HS-5 (cell line): ENCODE measurements at places on chromosomes 11 and 22.

GRCh38 chr22:46908641-46909107 lies 146.2 kb downstream of the TBC1D22A start:
- no peak for DNase-seq

- peak; percentile 76 for DNase-seq
Observed at GRCh38 chr11:58301576-58301975, 33.5 kb upstream of the OR10W1 start.

DNA sequence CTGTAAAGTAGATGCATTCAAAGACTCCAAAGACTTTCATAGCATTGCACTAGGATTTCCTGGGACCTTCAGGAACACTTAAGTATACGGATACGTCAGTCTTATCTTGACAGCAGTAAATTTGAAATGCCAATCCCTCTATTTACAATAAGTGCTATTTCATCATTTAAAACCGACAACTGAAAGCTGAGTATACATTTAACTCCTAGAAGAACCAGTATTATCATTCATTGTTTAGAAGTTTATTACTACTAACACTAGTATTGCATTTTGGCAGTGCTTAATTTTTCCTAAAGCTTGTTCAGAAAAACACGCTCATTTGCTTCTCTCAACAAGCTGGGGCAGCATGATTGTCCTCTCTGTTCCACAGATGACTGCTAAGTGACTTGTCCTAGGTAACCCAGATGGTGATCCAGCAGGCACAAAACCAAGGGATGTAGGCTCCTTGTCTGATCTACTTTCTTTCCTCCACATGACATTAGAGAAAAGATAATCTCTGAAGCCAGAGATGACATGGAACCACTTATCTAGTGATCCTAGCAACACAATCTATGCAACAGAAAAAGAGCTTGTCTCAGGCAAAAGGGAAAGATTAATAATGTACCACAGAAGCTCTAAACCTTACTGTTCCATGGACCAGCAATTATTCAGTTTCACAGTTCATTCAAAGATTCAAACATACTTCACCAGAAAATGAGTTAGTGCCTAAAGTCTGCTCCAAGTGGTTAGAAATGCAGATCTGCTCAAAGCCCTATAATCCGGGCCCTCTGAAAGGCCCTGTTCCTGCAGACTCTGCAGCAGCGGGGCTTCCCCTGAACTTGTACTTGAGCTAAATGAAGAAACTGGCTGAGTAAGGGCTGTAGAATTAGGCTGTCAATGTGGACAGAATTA lies 5.2 kb downstream of the MAML2 start:
- DNase-seq: no peak

DNA sequence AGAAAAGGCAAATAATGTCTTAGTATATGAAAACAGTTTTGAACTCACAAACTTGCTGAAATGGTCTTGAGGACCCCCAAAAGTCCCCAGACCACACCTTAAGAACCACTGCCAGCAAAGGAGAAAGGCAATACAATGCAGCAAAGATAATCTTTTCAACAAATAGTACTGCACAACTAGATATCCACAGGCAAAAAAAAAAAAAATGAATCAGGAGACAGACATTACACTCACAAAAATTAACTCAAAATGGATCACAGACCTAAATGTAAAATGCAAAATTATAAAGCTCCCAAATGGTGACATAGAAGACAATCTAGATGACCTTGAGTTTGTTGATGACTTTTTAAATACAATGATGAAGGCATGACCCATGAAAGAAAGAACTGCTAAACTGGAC lies 8.3 kb downstream of the PICALM start:
- no peak for DNase-seq

DNA sequence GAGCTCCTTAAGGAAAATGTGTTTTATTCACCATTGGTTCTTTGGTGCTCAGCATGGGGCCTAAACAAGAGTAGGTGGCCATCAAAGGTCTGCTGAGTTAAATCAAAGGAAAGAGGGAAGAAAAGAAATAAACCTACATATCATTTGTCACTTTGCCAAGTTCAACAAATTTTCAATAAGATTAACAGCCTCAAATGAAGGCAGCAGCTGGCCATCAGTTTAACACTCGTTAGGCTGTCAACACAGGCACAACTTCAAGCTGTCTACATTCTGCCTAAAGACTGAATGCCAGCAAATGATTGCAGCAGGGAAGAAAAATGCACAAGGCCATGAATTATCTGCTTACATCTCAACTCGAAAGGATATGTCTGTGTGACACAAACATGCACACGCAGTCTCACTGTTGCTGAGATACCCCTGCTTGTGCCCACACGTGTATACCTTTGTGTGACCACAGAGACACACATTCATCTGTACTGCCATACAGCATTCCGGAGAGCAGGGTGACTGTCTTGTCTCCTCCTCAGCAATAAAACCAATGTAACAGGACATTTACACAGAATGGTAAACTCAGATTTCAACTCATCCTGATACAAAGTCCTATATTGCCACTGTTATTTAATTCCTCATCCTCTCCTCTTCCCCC lies 40.1 kb downstream of the TRIM66 start:
- DNase-seq: no peak

- no peak for DNase-seq
Observed at GRCh38 chr22:30792456-30792855, 97.8 kb downstream of the OSBP2 start.

DNA sequence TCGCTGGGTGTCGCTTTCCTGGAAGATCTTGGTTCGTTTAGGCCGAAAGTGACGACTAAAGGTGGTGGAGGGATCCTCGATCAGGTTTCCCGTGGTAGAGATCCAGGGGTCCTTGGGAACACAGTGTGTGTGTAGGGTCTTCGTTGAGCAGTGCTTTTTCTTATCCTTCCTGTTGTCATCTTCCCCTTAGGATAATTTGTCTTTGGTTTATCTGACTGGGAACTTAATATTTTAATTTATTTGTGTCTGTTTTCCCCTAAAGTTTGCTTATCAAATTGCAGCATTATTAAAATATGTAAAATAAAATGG lies 403 bp downstream of the RBM7 start:
- DNase-seq: no peak

DNA sequence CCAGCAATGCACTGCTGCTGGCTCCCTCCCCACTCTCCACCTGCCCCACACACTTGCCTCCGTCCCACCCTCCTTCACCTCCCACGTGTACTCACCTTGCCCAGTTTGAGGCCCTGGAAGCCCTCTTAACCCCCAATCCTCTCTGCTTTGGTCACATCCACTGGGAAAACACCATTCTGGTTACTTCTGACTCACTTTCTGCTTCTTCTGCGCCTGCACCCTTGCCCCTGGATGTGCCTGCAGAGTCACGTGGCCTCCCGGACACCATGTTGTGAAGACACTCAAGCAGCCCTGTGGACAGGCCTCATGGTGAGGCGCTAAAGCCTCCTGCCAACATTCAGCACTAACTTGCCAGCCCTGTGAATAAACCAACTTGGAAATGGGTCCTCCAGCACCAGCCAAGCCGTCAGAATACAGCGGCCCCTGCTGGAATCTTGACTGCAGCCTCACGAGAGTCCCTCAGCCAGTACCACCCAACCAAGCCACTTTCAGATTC lies 2.6 kb upstream of the NAALADL1 start:
- no peak for DNase-seq

GRCh38 chr11:93737904-93738612 lies 3.2 kb downstream of the TAF1D start:
- no peak for DNase-seq

DNA sequence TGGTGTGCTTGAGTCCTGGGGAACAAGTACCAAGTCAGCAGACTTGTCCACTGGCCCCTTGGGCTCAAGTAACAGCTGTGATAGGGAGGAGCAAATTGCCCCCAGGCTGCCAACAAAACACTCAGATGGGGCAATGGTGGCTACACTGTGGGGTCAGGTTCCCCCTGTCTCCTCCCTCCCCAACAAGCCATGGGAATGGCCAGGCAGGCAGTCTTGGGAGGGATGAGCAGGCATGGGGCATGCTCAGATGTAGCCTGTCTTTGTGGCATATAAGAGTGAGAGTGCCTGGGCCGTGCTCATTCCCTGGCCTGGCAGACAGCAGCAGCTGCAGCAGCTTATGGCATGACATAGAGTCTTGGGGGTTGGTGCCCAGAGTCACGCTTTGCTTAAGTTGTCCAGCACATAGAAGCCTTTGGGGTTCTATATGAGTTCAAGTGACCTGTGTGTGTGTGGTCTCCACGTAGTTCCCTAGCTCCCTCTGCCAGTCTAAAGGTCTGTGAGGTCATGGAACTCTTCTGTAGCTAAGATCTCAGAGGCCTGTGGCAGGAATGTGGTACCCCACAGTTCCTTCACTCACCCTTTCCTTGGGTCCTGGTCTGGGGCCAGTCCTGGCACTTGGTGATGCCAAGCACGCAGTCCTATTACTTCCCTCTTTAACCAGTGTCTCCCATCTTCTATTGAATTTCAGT lies 44.7 kb downstream of the BIRC2 start:
- no peak for DNase-seq

GRCh38 chr11:61609980-61610366 lies 29.1 kb upstream of the SYT7 start:
- DNase-seq: no peak

- no peak for DNase-seq
Observed at GRCh38 chr11:118379497-118379896, 20.1 kb downstream of the UBE4A start.

DNA sequence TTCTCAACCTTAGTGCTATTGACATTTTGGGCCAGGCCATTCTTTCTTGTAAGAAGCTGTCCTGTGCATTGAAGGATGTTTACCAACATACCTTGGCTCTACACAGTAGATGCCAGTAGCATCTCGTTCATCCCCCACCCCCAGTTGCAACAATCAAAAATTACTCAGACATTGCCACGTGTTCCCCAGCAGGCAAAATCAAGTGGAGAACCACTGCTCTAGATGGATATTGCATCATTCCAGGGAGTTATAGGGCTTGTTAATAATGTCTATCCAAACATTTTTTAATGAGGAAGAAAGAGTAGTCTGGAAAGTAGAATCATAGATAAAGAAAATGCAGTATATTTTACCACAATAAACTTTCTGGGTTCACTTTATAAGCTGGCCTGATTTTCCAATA lies 64.1 kb downstream of the PRMT3 start:
- DNase-seq: no peak

DNA sequence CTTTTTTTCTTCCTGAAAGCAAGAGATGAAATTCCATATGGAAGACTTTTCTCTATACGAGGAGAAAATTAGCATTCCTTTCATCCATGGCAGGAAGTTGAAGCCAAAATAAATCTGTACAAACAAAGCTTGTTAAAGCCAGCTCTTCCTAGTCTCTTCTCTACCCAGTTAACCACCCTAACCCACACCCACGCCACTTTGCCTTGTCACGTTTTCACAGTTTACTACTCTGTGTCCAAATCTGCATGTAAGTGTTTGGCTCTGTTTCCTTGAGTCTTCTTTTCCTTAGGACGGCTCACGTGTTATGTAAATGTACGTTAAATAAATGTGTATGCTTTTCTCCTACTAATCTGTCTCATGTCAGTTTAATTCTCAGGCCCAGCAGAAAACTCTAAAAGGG lies 7.1 kb upstream of the HMOX1 start:
- DNase-seq: no peak

- DNase-seq: peak; percentile 61
Observed at GRCh38 chr11:58688789-58689503, 42.8 kb downstream of the GLYAT start.

DNA sequence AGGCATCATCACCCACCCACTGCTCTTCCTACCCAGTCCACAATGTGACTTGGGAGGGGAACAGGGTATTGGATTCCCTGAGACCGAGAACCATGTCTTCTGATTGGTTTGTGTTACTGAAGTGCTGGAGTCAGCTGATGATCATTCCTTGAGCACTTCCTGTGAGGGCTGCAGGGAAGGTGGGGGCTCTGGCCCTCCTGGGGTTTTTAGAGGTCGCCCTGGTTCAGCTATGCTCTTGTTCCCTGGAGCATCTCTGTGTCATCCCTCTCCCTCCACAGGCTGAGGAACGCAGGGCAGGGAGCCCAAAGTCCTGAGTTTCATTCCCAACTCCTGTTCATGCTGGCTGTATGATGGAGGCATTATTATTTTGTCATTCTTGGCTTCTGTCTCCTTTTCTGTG lies 6.7 kb downstream of the ZC3H7B start:
- no peak for DNase-seq

DNA sequence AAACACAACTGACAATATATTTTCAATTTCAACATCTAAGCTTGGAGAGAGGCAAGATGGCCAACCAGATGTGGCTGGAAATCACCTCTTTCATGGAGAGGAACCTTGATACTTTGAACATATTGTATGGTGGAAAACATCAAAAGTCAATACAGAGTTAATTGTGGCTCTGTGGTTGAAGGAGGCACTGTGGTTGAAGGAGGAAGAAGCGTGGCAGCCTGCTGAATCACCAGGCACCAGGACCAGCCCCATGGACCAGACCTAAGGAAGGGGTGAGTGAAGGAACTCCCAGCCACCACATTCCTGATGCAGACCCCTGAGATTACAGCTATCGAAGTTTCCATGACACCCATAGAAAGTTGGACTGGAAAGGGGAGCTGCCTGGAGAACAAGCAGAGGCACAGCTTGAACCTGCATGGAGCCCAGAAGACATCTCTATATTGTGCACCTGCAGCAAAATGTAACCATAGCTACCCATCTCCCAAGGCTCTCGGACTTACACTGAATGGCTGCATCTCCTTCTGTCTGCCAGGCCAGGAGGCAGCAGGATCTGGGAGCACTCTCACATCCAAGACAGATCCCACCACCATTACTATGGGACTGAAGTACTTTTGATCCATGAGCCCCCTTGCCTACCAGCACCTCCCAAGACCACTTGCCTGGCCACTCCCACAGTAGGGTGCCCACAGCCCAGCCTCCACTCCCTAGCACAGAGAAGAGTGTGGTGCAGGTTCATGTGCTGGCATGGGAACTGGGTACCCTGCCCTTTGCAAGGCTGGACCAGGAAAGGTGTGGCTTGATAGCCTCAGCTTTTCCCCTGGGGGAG lies 79.8 kb upstream of the SC5D start:
- no peak for DNase-seq

- no peak for DNase-seq
Observed at GRCh38 chr22:35480627-35481550, 59.7 kb upstream of the RASD2 start.

DNA sequence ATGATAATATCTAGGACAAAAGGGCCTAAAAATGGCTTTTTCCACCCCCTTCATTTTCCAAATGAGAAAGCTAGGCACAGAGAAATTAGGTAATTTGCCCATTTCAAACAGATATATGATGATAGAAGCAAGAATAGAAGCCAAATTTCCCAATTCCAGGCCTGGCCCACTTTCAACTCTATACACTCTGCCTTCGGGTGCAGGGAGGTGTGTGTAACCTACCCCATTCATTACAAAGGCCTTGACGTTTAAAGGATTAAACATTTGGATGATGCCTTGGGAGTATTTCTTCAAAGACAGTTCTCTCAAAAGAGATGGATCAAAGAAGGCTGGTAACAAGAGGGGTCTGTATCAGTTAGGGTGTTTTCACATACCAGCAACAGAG lies 134.1 kb downstream of the CCDC34 start:
- no peak for DNase-seq

- DNase-seq: no peak
Observed at GRCh38 chr11:5339771-5340322, 3.5 kb downstream of the OR51B5 start.

DNA sequence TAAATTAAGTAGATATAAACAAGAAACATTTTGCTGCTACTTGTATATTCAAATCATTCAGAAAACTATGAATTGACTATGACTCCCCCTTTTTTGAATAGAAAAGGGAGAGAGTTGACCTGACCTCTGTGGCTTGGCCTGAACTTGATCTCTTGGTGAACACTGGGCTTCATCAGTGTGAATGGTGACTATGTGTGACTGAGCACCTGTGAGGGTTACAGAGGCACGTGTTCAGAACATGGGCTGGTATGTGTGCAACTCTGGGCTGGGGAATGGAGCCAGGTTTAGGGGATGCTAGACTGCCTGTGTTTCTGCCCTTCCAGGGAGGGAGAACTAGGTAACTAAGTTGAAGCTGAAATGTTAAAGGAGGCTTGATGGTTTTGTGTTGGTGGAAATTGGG lies 29.2 kb downstream of the HSD17B12 start:
- DNase-seq: no peak
